ENCODE measurements at places on chromosomes 3 and 15.

- DNase-seq = peak; percentile 6
These were observed 33.8 kb downstream of the TXNRD3 start for GRCh38 chr3:126621171-126621570.

DNA sequence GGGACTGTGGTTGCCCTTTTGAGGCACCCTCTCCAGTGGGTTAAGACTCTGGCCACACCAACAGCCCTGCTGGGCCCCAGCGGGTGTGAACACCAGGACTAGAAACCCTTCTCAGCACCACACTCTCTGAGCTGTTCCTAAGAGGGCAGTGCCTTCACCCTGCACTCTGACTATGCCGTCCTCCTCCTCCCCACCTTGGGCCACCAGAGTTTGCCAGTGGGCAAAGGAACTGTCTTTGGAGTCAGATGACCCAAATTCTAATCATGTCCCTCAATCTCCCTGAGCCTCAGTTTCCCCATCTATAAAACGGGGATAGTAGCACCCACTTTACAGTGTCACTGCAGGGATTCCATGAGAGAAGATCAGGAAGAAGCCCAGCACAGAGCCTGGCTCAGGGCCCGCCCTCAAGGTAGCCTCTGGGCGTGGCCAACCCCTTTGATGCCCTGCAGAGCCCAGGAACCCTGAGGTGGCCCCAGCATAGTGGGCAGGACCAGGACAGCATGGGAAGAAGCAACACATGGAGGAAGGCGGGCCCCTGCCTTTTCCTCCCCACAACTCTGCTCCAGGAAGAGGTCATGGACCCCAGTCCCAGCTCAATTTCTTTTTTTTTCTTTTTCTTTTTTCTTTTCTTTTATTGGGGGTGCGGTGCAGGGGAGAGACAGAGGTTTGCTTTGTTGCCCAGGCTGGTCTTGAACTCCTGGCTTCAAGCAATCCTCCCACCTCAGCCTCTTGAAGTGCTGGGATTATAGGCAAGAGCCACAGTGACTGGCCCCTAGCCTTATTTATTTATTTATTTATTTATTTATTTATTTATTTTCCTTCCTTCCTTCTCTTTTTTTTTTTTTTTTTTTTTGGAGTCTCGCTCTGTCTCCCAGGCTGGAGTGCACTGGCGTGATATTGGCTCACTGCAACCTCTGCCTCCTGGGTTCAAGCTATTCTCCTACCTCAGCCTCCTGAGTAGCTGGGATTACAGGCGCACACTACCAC, 115.7 kb upstream of the LINGO1 start:
- peak; percentile 15 for DNase-seq

GRCh38 chr3:147518465-147518864, 109.3 kb downstream of the ZIC1 start:
- no peak for DNase-seq

DNA sequence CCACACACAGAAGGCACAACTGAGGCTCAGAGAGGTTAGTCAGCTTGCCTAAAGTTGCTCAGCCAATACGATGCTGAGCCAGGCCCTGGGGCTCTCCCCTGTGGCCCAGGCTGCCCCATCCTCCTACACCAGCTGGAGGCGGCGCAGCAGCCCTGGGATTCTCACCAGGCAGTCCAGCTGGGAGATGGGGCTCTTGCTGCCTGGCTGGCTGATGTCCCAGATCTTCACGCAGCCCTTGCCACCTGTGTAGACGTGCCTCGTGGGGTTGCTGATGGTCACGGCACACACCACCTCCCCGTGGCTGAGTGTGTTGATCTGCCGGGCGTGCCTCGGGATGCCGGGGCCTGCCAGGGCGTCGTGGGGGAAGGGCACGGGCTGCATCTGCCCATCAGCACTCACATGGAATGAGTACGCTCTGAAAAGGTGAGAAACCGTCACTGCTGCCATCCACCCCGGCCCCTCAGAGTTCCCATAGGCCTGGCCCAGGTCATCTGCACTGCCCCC, 42.8 kb downstream of the TLE3 start:
- DNase-seq = no peak

DNA sequence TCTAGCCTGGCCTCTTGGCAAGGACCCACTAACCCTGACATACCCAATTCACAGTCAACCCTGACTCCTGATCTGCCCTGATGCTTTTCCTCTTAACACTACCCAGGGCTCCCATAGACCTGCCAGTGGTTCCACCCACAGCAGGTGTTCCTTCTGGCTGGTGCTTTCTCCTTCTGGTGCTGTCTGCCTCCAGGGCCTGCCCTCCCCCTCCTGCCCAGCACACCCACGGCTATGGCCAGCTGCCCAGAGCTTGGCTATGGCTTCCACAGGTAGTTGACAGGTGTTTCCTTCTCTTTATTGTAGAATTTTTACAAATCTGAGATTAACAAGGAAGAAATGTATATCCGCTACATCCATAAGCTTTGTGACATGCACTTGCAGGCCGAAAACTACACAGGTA, 46.5 kb upstream of the MANF start:
- DNase-seq = no peak

DNA sequence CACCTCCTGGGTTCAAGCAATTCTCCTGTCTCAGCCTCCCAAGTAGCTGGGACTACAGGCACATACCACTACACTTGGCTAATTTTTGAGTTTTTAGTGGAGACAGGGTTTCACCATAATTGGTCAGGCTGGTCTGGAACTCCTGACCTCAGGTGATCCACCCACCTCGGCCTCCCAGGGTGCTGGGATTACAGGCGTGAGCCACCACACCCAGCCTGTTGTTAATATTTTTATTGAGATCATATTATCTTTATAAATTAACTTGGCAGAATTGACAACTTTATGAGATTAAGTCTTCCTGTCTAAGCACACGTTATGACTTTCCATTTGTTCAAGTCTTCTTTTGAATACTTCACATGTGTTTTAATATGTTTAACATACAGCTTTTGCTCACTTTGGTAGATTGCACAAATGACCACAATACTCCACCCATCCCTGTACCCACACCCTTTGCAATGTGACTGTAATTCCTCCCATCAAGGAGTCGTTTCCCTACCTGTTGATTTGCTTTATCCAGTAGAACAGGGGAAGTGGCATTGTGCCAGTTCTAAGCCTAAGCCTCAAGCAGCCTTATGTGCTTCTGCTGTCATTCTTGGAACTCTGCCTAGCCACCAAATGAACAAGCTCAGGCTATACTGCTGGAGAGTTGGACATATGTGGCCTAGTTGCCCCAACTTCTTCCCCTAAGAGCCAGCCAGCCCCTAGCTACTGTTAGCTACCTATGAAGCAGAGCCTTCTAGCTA, 8.2 kb downstream of the XYLB start:
- no peak for DNase-seq

GRCh38 chr3:35971686-35972085, 332.4 kb downstream of the ARPP21 start:
- DNase-seq = no peak

All from H54 (cell line).